ENCODE measurements at places on chromosomes 5 and 9. TPM values are rescaled to one million over a fixed set of nuclear protein-coding genes. Genes with fewer than 3 reads are reported as not detected.

DNA sequence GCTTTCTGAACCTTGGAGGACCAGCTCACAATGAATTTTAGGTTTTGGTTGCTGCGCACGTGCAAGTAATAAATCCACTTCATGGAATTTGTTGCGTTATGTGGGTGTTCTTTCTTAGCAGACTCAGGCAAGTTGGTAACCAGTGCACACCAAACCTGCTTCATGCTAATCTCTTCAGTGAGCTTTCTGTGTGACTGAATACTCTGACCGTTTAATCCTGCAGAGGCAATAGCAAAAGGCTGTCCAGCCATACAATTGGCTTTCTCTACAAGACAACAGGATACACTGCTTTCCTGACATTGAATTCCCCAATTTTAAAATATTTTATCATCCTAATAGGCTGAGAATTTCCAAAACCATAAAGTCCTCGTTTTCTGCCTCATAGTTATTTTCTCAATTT is 10.3 kb downstream of the UGT3A2 start:
- H3K4me3 ChIP-seq: no peak overlapping the region
- DNase-seq: no peak
- peaks cover 16% of the 10 kb centered on the region for H3K27me3 ChIP-seq

DNA sequence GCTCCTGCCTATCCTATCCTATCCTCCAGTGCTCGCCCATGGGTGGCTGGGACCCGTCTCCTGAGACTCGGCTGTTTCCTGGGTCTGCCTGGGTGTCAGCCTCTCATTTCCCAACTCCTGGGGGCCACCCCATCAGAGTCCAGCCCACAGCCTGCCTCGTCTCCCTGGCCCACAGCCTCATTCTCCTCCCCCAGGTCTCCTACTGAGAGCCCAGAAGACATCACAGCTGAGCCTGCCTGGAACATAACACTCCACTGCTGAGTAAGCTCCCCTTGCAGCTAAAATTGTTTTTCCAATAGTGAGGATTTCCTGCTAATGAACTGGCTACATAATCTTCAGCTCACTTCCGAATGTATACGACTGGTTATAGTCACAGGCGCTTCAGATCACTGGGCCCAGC is 95.3 kb downstream of the TTLL11 start:
- no peaks in the 10 kb centered on the region for H3K4me1 ChIP-seq
- no peak overlapping the region for H3K4me3 ChIP-seq
- no peak overlapping the region for H3K27ac ChIP-seq
- H3K36me3 ChIP-seq: no peaks in the 10 kb centered on the region
- DNase-seq: no peak

GRCh38 chr5:123397538-123397937 is 25.7 kb downstream of the CEP120 start:
- H3K27me3 ChIP-seq: no peaks in the 10 kb centered on the region
- H3K27ac ChIP-seq: no peak overlapping the region
- peaks cover 7% of the 10 kb centered on the region for H3K36me3 ChIP-seq
- DNase-seq: no peak
- H3K4me1 ChIP-seq: no peaks in the 10 kb centered on the region

- no peak overlapping the region for H3K27ac ChIP-seq
- no peaks in the 10 kb centered on the region for H3K36me3 ChIP-seq
- no peaks in the 10 kb centered on the region for H3K27me3 ChIP-seq
- no peak for DNase-seq
- H3K4me1 ChIP-seq: no peaks in the 10 kb centered on the region
- no peak overlapping the region for H3K4me3 ChIP-seq
Observed at GRCh38 chr5:105230516-105231157, 1668.0 kb upstream of the NUDT12 start.

DNA sequence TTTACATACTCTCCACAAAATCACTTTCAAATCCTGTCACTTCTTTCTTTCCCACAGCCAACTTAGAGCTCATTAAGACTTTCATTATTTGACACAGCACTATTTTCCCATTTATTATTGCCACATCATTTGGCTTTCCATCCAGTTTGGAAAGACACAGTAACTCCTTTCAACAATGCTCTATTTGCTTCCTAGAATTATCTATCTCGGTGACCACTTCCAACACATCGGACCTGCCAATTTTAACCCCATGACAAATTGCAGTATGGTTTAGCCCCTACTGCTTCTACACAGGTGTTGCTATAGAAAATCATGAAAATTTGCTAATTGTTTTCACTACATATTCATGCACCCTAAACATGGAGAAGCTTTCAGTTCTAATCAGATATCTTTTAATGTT is 190.6 kb upstream of the COX7C start:
- no peaks in the 10 kb centered on the region for H3K36me3 ChIP-seq
- no peak for DNase-seq
- H3K27ac ChIP-seq: no peak overlapping the region
- H3K4me1 ChIP-seq: no peaks in the 10 kb centered on the region
- no peak overlapping the region for H3K4me3 ChIP-seq
- H3K27me3 ChIP-seq: no peaks in the 10 kb centered on the region

DNA sequence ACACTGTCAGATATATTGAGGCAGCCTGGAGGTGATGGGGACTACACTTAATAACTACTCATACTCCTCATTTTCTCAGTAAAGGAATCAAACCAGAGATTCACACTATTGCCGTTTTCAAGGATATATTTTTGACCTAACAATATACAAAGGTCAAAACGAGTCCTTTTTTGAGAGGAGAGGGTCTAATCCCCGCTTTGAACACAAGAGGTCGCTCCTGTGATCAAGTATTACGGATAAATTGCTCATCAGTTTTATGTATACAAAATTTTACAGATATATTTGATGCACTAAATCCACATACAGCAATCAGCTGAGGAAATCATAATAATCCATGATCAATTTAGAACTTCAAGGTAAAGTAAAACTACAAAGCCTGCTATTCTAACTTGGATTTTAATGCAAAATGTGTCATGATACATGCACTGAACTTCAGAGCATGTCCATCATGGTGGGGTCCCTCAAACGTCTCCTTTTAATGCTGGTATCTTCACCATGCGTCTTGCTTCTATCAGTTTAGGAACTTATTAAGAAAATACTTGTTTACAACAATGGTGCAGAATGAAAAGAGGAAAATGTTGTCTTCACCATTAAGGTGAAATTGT is 2.5 kb upstream of the ISL1 start:
- H3K4me3 ChIP-seq: no peak overlapping the region
- H3K27ac ChIP-seq: no peak overlapping the region
- peak; percentile 62 for DNase-seq
- no peaks in the 10 kb centered on the region for H3K36me3 ChIP-seq

- DNase-seq: peak; percentile 55
- H3K4me3 ChIP-seq: no peak overlapping the region
- H3K27ac ChIP-seq: no peak overlapping the region
- H3K36me3 ChIP-seq: no peaks in the 10 kb centered on the region
- no peaks in the 10 kb centered on the region for H3K4me1 ChIP-seq
Observed at GRCh38 chr5:178389796-178390195, 157.2 kb upstream of the PHYKPL start.

Gene SARDH
- total RNA-seq: 10.9 TPM

Gene SGCD
- 33.3 TPM for total RNA-seq

Measured in osteoblast (primary cell).